Fibroblast of skin of right quadriceps (primary cell): ENCODE measurements at places on chromosomes 1 and 21.

GRCh38 chr1:223748405-223748772 lies 36.0 kb downstream of the CAPN2 start:
- peak; percentile 45 for DNase-seq

DNA sequence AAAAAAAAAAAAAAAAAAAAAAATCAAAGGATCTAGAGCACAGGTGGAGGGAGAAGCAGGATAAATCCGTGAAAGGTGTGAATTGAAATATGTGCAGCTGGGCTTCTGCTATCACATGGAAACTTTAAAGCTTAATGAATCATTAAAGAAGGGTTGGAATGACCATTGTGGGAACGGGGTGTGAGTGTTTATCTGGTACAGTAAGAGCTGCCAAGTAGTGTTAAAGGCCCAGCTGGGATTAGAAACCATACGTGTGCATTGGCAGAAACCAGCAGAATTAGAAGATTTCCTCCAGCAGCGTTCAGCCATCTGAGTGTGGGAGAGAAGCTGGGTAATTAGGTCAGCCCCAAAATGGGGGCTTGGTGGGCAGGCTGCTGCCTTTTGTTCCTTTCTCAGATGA lies 13.5 kb downstream of the FALEC start:
- peak; percentile 69 for DNase-seq

DNA sequence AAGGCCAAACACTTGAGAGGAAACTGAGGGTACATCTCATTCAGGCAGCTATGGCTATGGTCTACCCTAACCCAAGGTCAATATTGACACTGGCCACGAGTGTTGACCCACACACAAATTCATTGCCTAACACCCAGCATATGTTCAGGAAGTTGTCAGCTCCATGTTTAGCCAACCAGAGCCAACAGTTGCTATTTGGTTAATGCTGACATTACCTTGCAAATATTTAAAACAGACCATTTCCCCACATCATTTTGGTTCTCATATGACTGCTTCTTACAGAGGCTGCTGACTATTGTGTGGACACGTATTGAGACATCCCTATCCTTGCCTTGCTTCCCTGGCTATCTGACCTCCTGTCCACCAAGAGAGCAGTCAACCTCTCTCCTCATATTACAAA lies 97.3 kb downstream of the LMX1A start:
- no peak for DNase-seq

DNA sequence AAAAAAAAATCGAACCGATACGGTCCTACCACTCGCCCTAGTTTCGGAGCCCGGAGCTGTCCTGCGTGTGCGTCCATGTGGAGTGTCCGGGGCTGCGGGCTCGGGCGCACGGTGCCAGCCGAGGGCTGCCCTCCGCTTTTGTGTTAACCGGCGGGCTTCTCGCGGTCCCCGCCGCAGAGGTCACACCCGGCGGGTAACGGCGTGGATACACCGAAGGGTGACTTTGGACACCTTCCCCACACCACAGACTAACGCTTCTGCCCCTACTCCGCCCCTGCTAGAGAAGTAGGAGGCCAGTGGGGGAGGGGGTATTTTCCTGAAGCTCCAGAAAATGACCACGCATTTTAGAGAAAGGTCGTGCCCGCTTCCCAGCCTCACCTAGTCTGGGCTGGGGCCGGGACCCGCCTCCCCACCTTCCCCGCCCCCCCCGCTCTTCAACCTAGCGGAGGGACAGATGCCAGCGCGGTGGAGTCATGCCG lies 609 bp upstream of the ATF3 start:
- DNase-seq = no peak

GRCh38 chr1:224707843-224708725 lies 92.0 kb downstream of the CNIH3 start:
- DNase-seq = peak; percentile 86

DNA sequence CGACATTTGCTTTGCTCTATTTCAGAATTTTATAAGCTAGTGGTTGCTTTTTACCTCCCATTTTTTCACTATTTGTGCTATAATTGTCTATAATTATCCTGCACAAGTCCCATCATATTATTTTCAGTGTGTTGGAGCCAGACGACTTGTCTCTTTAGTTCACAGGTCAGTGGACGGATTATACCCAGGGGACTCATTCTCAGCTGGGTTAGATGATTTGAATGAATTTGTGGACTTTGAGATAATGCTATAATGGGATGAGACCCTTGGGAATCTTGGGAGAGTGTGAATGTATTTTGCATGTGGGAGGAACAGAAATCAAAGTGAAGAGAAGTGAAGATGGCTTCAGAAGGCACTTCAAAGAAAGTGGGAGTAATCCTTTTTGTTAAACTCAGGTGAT lies 31.5 kb upstream of the KCNK1 start:
- no peak for DNase-seq

DNA sequence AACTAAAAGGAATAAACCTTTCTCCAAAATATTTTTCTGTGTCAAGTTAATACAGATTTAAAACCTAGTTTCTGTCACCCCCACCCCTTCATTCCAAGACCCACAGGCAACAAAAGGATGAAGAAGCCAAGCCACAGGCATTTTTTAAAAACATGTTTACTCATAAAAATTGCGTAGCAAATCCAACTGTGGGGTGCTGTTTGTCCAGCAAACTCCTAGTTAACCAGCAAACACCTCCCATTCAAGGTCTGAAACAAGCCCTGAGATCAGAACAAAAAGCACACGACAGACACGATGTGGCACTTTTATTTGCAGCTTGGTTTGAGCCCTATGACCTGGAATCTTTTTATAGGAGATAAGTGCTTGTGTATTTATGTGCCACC lies 149.9 kb upstream of the CAMK1G start:
- DNase-seq = peak; percentile 63

- no peak for DNase-seq
These were observed 408.1 kb downstream of the USH2A start for GRCh38 chr1:216015116-216015515.

- no peak for DNase-seq
These were observed 9.7 kb upstream of the TFF3 start for GRCh38 chr21:42324896-42325295.

DNA sequence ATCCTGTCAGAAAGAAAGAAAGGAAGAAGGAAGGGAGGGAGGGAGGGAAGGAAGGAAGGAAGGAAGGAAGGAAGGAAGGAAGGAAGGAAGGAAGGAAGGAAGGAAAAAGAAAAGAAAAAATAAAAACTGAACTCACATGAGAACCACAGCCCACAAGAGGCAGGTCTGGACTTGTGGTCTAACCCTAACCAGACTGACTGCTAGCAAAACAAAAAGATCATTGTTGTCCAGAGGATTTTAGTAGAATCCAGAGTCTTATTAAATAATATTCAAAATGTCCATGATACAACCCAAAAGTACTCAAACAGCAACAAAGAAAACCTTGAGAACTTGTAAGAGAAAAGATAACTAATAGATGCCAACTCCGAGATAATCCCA lies 4.7 kb upstream of the ITGB2 start:
- no peak for DNase-seq

DNA sequence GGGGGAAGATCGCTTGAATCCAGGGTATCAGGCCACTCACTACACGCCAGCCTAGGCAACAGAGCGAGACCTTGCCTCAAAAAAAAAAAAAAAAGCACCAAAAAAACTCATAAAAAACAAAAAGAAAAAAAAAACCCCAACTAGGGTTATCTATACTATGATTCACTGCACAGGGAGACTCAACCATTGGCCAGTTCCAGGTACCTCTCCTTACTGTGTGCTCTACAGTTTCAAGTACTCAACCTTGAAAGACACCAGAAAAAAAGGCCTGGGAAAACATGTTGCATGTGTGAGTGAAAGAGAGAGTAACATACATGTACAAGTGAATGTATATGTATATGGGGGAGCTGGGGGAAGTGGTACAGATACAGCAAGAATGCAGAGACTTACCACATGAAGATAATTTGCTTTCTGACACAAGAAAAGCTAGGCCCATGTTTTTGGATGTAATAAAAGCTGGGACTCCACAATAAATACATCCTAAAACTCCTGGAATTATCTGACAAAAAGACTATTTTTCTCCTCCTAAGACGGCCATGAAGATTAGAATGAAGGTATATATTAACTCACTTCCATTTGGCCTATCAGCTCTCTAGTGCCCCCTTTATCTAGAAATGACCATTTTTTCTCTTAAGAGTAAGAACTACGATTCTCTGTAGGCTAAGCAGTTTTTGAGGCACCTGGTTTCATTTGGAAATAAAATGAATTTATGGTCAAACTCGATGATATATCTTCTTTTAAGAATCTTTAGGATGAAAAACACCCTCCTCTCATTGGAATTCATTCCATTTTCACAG lies 52.2 kb downstream of the SLC27A3 start:
- DNase-seq = no peak

- peak; percentile 13 for DNase-seq
These were observed 458.1 kb downstream of the DISC1 start for GRCh38 chr1:232084584-232085223.

- no peak for DNase-seq
These were observed 16.0 kb downstream of the CHD5 start for GRCh38 chr1:6163973-6164617.

- no peak for DNase-seq
These were observed 80.6 kb upstream of the TRABD2B start for GRCh38 chr1:48077795-48078222.

GRCh38 chr1:41780916-41781315 lies 137.8 kb downstream of the HIVEP3 start:
- DNase-seq = no peak

DNA sequence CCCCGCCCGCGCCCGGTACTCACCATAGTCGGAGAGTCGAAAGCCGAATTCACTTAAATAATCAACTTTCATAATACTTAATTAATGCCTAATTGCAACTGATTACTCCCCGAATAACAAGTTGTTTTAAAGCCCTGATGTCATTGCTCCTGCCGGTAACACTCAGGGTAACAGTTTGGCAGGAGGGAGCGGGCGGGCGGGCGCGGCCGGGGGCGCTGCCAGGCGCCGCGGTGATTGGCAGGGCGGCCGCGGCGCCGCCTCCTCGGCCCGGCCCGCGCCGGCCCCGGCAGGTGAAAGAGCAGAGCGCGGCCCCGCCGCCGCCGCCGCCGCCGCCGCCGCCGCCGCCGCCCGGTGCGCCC lies 102.2 kb downstream of the CASZ1 start:
- DNase-seq = no peak

DNA sequence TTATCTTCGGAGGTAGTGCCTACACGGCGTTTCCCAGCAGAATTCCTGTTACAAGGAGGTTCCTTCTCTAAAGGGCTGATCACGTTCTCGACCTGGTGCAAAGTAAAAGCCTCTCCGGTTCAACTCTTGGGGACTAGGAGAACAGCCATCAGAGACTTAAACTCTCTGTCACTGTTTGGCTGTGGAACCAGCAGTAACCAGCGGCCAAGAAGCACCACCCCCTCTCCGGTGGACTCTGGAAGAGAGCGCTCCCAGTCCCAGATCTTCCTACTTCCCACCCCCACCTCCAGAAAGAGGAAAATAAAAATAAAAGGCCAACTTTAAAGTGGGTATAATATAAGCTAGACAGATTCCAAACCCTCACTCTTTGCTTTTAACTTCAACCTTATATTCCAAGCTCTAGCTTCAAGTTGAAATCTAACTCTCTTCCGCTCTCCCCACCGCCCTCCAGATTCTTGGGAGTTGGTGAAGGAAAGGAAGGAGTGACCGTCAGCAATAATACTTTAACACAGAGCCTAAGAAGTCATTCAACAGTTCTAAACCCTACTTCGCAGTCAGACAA lies 2.9 kb downstream of the BRINP3 start:
- peak; percentile 2 for DNase-seq

DNA sequence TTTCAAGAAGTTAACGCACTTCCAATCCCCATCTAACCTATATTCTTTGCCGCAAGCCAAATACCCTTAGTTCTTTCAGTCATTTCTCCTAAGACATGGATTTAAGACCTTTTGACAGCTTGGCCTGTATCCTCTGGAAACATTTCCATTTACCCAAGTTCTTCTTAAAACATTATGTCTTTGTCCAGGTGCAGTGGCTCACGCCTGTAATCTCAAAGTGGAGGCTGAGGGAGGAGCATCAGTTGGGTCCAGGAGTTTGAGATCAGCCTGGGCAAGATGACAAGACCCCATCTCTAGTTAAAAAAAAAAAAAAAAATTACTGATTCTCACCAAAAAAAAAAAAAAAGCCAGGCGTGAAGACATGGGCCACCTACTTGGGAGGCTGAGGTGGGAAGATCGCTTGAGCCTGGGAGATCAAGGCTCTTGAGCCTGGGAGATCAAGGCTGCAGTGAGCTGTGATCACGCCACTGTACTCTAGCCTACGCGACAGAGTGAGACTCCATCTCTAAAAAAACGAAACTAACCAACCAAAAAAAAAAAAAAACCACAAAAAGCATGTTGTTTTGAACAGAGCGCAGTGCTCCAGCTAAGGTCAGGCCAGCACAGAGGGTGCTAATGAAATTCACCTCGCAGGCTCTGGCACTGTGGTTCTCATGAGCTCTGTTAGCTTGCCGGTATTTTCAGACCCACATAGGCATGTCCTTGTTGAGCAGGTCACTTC lies 36.0 kb downstream of the NUAK2 start:
- no peak for DNase-seq

GRCh38 chr1:38733761-38734160 lies 125.8 kb downstream of the RRAGC start:
- no peak for DNase-seq

DNA sequence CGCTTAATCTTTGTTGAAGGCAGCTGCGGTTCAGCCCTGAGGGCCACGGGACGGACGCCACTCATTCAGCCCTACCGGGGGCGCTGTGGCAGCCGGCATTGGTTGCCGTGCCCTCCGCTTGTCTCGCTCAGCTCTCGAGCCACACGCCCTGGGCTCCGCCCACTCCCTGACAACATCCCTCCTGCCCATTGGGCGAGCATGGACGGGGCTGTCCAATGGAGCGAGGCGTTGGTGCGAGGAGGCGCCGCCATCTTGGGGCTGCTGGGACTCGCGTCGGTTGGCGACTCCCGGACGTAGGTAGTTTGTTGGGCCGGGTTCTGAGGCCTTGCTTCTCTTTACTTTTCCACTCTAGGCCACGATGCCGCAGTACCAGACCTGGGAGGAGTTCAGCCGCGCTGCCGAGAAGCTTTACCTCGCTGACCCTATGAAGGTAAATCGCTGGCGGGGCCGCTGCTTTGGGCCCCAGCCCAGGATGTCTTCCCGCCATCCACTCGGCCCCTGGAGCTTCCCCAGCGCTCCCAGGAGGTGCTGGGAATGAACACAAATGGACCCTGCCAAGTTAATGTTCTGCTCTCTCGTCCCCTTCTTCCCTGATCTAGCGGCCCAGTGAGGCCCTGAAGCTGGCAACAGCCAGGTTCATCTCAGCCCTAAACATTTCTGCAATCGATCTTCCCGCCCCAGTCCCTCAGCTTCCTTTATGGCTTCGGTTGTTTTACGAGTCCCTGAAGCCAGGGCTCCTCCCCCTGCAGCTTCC lies at the start of gene SRP9:
Gene SRP9 (plus strand): TSS at position 244 of the 754 bp plus-strand sequence. CDS start 115 bp downstream, at position 359.
- peak; percentile 98 for DNase-seq

- peak; percentile 7 for DNase-seq
These were observed 62.3 kb downstream of the ZNF644 start for GRCh38 chr1:90959352-90960206.

- DNase-seq = no peak
These were observed 152.4 kb upstream of the HMGB4 start for GRCh38 chr1:33711511-33711910.

GRCh38 chr1:209895709-209896108 lies 42.3 kb upstream of the SYT14 start:
- DNase-seq = peak; percentile 71
